HS-27A (cell line): ENCODE measurements at places on chromosomes 2 and 18.
A peak's percentile ranks its signal among the peaks of the same experiment; 100 is the strongest.

- DNase-seq = peak; percentile 7
Observed at GRCh38 chr2:52810460-52810859, 957.1 kb upstream of the CHAC2 start.

DNA sequence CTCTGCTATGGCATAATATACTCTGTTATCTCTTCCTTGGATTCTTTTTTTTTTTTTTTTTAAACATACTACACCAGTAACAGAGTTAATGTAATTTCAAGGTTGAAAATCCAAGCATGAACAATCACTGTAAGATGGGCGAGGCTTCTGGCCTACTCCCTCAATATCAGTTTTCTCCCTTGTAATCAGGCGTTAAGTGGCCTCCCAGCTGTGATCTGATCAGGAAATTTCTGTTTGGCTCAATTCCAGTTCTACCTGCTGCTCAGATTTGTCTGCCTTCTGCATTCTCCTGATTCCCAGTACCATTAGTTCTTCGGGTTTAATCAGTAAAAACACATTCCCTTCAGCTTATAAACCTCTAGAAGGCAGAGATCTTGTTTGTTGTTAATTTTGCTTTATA is 18.6 kb downstream of the PRKD3 start:
- no peak for DNase-seq

DNA sequence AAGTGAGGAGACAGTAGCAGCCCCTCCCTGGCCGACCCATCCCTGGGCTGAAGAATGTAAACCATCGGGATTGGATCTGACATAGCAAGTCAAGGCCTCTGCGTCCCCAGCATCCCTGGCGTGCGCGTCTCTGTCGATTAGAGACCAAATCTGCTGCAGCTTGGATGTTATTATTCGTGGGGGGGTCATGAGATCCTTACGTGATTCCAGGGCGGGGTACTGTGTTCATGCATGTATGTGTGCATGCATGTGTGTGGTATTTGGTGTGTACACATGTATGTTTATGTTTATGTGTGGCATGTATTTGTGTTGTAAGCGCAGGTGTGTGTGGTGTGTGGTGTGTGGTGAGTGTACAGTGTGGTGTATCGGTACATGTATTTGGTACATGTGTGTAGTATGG is 741.8 kb upstream of the SALL3 start:
- DNase-seq = no peak

DNA sequence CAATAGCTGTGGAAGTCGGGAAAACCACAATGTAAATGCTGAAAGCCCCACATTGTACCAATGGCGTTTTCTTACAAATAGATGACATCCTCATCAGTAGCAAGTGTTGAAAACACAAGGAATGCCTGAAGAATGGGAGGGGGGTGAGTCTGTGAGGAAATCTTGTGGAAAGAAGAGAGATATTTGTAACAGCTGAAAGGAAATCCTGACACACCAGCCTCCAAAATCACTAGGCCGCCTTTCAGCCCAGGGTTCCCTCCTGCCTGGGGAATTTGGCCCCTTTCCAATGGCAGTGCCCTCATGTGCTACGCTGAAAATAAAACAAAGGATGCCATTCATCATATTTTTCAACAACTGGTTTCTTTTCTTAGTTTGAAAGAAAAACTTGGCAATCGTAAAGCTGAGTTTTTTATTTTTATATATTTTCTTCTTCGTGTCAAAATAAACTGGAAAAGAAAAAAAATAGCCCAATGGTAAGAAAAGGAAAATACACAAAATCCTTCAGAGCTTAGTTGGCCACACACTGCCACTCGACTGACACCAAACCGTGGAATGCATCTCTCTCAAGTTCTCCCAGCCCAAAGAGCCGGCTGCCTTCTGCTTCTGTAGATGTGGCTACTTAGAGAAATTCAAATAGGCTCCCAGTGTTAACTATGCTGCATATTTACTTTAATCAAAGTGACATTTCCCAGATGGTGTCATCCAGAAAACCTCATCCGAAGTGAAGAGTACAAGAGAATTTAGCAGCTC is 52.0 kb downstream of the FTCDNL1 start:
- no peak for DNase-seq

DNA sequence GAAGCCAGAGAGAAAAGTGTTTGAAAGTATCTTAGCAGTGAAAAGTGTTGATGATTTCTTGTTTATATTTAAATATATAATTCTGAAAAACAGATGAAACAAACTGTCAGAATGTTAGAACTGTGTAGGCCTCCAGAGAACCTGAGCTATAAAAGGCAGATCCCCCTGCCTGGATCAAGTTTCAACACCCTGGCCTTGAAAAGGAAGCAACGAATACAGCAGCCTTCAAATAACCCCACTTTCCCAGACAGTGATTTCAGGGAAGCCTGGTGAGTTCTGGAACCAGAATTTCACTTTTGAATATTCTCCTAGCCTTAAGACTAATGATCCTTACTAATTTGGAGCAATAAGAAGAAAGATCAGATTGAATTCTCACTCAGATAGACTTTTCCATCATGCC is 13.3 kb upstream of the TRIM43 start:
- DNase-seq = no peak

DNA sequence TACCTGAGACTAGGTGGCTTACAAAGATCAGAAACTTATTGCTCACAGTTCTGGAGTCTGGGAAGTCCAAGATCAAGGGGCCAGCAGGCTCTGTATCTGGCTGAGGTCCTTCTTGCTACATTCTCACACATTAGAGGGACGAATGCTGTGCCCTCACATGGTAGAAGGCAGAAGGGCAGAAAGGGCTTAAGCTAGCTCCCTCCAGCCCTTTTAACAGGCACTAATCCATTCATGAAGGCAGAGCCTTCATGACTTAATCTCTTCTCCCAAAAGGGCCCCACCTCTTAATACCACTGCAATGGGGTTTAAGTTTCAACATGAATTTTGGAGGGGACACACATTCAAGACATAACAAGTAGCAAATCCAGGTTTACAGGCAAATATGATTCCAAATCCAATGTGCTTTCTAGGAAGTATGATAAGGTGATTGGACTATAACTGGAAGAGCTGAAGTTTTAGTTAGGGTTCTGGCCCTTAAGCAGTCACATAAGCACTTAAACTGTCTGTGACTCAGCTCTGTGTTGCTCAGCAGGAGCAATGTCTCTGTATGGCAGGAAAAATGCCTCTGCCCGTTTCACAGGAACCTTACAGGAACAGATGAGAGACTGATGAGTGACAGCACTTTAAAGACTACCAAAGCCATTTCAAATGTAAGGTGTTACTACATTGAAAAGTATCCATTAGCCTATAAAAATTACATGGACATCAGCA is 119.6 kb upstream of the PTPRM start:
- no peak for DNase-seq

DNA sequence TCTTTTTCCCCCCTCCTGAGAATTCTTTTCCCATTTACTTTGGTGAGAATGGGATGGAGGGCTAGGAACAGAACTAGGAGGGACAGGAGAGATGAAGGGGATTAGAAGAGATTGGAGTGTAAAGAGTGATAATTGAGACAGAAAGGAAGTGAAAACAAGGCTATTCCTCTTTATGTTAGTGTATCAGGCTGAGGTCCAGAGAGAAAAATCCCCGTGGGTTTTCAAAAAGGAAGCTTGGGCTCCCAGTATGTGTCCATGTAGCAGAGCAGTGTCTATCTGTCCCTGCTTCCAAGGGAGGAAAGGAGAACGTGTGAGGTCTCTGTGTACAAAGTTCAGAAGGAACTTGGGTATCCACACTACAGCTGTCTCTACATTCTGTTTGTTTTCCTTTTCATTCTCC is 59.9 kb upstream of the KCNE4 start:
- no peak for DNase-seq

DNA sequence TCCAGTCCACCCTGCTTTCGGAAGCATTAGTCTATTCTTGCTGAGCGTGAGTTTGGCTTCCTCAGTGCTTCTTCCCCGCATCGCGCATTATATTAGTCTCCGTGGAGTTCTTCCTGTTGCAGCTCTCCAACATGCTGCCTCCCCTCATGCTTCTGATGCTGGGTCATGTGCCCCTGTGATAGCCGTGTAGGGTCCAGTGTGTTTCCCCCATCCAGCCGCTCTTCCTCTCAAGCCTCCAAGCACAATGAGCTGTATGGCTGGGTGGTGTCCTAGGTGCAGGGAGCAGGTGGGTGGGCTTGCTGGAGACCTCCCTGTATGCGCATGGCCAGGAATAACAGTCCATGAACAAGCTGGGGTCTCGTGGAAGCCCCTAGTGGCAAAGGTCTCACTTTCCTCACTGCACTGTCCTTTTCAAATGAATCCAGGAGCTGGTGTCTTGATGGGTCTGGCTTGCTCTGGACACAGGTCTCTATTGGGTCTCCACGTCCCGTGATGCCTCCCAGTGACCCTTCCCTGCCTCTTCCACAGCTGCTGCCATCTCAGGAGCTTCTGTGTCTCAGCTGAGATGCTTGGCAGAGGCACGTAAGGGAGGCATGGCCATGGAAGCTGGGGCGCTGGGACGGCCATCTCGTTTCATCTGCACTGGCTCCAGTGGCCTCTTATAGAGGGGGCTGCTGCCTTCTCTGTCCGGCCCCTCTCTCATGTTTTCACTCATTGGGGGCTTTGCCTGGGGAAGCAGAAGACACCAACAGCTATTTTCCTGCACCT is 54.8 kb upstream of the HDAC4 start:
- no peak for DNase-seq
